ENCODE measurements at places on chromosomes 12 and 14.

GRCh38 chr12:130224613-130225012, 62.3 kb downstream of the FZD10 start:
- no peak for DNase-seq

- DNase-seq = no peak
Measured at GRCh38 chr14:68384335-68384734, 408.5 kb downstream of the ZFP36L1 start.

DNA sequence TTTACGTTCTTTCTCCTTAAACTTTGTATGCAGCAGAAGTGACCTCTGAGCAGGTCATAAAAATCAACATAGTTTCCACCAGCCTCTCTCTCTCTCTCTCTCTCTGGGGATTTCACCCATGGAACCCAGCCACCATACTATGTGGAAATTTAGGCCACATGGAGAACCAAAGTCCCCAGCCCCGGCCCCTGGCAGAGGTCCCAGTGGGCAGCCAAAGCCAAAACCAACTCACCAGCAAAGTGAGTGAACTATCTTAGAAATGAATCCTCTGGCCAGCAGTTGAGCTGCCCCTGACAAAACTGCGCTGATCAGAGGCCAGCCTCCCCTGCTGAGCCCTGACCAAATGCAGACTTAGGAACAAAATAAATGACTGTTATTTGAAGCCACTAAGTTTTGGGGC, 9.2 kb downstream of the DUSP6 start:
- no peak for DNase-seq

DNA sequence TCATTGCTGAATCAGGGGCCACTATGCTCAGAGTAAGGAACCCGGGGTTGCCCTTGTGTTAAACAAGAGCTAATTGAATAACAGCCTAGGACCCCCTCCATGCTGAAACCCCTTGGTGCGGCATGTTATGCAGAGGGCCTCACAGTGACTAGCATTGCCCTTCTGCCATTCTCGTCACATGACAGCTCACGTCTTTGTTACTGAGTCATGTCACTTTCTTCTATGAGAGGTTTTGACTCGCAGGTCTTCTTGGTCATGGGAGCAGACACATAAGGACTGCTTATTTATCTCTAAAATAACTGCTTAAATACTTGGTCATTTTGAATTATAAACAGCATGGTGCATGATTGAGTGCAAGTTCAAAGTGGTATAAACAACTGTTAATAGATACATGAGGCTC, 24.9 kb downstream of the TCTN1 start:
- DNase-seq = no peak

- no peak for DNase-seq
Measured at GRCh38 chr12:131002216-131002631, 48.5 kb downstream of the ADGRD1 start.

GRCh38 chr12:47190271-47190750, 110.6 kb upstream of the AMIGO2 start:
- DNase-seq = peak; percentile 61

GRCh38 chr14:55107766-55108554, 21.1 kb upstream of the LGALS3 start:
- peak; percentile 90 for DNase-seq

GRCh38 chr12:120490833-120491512, 4.9 kb upstream of the DYNLL1 start:
- no peak for DNase-seq

GRCh38 chr14:101116486-101117130, 213.1 kb upstream of the RTL1 start:
- no peak for DNase-seq

DNA sequence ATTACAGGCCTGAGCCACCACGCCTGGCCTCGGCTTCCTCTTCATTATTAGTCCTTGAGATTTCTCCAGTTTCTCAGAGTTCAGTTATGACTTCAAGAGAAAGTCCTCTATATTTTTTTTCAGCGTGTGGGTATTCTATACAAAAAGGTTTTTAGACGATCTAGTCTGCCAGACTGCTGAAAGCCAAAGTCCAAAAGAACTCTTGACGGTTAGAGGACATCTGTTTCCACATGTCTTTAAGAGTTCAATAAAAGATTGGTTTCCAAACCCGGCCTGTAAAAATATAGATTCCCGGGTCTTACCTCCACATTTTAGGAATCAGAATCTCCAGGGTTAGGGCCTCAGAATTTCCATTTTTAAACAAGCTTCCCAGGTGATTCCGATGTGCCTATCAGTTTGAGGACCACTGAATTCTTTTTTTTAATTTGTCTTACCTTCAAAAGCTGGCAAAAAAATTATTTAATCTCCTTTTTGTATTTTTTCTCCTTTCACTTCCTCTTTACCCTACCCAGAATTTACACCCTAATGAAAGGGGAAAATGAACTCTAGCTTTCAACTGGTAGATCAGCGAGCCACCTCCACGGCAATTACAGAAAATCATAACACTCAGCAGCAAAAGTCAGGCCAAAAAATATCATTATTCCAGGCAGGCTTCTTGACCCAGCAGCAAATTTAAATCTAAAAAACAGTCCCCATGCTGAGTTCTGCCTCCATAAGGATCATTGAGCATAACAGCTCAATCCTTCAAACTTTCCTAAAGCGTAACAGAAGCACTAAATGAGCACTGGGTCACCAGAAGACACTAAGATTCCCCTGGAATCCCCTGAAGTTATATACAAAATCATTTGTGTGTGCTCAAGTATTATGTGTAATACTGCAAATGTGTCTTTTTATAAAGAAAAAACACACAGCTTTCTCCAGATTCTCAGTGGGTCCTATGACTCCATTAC, 8.7 kb downstream of the NT5DC3 start:
- no peak for DNase-seq

GRCh38 chr12:67148265-67148664, 120.9 kb upstream of the CAND1 start:
- DNase-seq = no peak

- DNase-seq = no peak
Measured at GRCh38 chr12:39441189-39441962, 1.5 kb downstream of the KIF21A start.

Measured in HT1080 (cell line).